Endothelial cell of umbilical vein (primary cell): ENCODE measurements at places on chromosomes 4 and X. TPM values are rescaled to one million over a fixed set of nuclear protein-coding genes. Genes with fewer than 3 reads are reported as not detected.

NOA1 gene
- total RNA-seq: 16.1 and 17.1 TPM in 2 replicates

SPANXB1 gene
- total RNA-seq: not detected in 2 replicates

PHOX2B gene
- not detected in 2 replicates for total RNA-seq

NEUROG2 gene
- total RNA-seq: not detected in 2 replicates
